ENCODE measurements at places on chromosomes 12 and 14.

DNA sequence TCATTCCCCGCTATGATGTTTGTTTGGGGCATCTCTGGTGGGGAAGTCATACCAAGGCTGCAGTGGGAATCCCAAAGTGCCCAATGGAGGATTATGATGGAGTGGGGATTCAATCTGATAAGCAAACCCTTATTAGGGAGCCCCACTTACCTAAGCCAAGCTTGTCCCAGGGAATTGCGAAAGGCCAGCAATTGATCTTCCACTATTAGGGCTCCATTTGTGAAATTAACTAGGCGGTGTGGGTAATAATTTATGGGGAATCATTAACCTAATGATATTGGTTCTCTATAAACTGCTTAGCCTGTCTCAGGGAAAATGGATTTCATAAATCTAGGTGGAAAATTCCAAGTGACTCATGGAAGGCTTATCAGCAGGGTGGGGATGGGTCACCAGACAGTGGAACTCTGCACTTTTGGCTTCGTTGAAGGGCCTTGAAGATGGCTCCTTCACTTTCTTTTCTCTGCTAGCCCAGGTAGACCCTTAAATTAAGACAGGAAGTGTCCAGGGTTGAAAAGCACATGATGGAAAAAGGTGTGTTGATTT is 113.0 kb upstream of the WSCD2 start:
- H3K27me3 ChIP-seq: no peaks in the 10 kb centered on the region
- H3K4me3 ChIP-seq: no peak overlapping the region
- H3K27ac ChIP-seq: no peak overlapping the region

- no peak overlapping the region for H3K4me3 ChIP-seq
- H3K27me3 ChIP-seq: no peaks in the 10 kb centered on the region
- H3K4me1 ChIP-seq: no peaks in the 10 kb centered on the region
- DNase-seq: no peak
- H3K36me3 ChIP-seq: no peaks in the 10 kb centered on the region
Observed at GRCh38 chr12:131102493-131102931, 148.8 kb downstream of the ADGRD1 start.

DNA sequence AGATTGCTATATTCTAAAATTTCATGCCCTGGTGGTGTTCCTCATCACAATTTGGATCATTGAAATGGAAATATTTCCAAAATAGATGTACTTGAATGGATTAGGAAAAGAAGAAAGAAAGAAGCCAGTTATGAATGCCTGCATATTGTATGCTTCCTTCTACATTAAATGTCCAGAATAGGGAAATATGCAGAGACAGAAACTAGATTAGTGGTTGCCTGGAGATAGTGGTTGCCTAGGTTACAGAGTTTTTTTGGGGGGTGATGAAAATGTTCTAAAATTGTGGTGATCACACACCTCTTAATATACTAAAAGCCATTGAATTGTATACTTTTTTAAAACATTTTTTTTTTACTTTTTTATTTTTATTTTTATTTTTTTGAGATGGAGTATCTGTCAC is 18.0 kb downstream of the TUBA1A start:
- no peak for DNase-seq
- no peaks in the 10 kb centered on the region for H3K27me3 ChIP-seq
- H3K27ac ChIP-seq: no peak overlapping the region
- H3K36me3 ChIP-seq: no peaks in the 10 kb centered on the region
- H3K4me3 ChIP-seq: no peak overlapping the region
- H3K4me1 ChIP-seq: no peaks in the 10 kb centered on the region

- DNase-seq: no peak
- no peaks in the 10 kb centered on the region for H3K4me1 ChIP-seq
- no peak overlapping the region for H3K4me3 ChIP-seq
- H3K27me3 ChIP-seq: no peaks in the 10 kb centered on the region
- H3K27ac ChIP-seq: no peak overlapping the region
- H3K36me3 ChIP-seq: no peaks in the 10 kb centered on the region
Observed at GRCh38 chr12:78038986-78039385, 208.3 kb downstream of the NAV3 start.

DNA sequence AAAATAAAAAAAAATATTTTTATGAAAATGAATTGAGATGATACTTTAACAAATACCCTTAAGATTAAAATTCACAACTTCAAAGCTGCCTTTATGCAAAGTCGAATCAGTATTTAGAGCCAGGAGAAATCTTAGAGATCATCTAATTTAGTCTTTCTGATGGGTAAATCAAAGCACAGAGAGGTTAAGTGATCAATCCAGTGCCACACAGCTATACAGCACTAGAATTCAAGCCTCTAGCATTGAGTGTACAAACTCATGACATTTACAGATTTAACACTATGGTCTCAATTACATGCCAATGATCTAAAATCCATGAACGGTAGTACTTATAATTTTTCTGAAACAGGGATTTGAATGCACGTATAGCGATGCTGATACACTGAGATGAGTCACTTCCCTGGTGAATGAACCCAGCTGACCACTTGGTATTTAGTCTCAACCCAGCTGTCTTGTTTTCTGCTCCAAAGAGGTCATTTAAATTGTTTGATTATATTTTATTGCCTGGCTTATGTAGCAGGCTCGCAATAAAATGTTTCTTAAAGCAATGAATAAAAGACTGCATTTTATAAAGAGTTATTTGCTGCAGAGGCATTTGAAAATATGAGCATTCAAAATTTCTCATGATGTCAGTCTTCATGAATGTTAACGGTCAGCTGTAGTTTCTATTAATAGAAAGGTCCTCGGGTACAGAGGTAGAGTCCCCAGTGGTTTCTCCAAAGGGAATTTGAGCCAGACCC is 152.4 kb upstream of the PRICKLE1 start:
- H3K27me3 ChIP-seq: no peaks in the 10 kb centered on the region
- H3K4me3 ChIP-seq: no peak overlapping the region
- H3K36me3 ChIP-seq: no peaks in the 10 kb centered on the region
- no peak for DNase-seq
- no peaks in the 10 kb centered on the region for H3K4me1 ChIP-seq

GRCh38 chr14:22791301-22791700 is 23.9 kb downstream of the SLC7A7 start:
- no peaks in the 10 kb centered on the region for H3K36me3 ChIP-seq
- DNase-seq: no peak
- peaks cover 7% of the 10 kb centered on the region for H3K27me3 ChIP-seq

GRCh38 chr12:45934956-45935355 is 55.4 kb downstream of the SCAF11 start:
- no peaks in the 10 kb centered on the region for H3K27me3 ChIP-seq
- no peak overlapping the region for H3K4me3 ChIP-seq
- H3K27ac ChIP-seq: no peak overlapping the region
- DNase-seq: no peak
- no peaks in the 10 kb centered on the region for H3K4me1 ChIP-seq
- H3K36me3 ChIP-seq: peaks cover 77% of the 10 kb centered on the region

DNA sequence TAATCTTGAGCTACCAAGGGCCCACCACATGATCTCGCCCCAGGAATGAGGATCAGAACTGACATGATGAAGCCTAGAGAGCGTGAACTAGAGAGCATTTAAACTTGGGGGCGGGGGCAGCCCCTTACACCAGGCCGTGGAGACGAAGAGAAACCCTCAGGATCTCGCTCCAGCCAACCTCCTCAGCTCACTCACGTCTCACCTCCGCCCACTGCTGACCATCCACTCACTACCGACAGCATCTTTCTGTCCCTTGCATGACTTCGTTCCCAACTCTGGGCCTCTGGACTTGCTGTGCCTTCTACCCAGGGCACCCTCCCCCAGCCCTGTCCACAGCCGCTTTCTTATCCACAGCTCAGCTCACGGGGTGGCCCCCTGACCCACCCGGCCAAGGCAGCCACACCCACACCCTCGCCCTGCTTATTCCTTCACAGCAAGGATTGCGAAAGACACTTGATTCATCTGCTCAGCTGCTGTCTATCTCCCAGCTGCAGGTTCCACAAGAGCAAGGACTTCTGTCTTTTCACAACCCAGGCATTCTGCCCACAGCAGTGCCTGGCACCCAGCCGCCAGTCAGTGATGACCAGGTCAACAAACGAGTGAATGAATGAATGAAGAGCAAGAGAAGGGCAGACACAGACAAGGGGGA is 6.4 kb downstream of the STX2 start:
- H3K36me3 ChIP-seq: no peaks in the 10 kb centered on the region
- no peak overlapping the region for H3K4me3 ChIP-seq
- peaks cover 13% of the 10 kb centered on the region for H3K4me1 ChIP-seq
- no peaks in the 10 kb centered on the region for H3K27me3 ChIP-seq
- no peak for DNase-seq

- no peak for DNase-seq
- no peak overlapping the region for H3K27ac ChIP-seq
- no peaks in the 10 kb centered on the region for H3K4me1 ChIP-seq
- H3K27me3 ChIP-seq: no peaks in the 10 kb centered on the region
Observed at GRCh38 chr12:90167518-90168208, 459.0 kb upstream of the ATP2B1 start.

DNA sequence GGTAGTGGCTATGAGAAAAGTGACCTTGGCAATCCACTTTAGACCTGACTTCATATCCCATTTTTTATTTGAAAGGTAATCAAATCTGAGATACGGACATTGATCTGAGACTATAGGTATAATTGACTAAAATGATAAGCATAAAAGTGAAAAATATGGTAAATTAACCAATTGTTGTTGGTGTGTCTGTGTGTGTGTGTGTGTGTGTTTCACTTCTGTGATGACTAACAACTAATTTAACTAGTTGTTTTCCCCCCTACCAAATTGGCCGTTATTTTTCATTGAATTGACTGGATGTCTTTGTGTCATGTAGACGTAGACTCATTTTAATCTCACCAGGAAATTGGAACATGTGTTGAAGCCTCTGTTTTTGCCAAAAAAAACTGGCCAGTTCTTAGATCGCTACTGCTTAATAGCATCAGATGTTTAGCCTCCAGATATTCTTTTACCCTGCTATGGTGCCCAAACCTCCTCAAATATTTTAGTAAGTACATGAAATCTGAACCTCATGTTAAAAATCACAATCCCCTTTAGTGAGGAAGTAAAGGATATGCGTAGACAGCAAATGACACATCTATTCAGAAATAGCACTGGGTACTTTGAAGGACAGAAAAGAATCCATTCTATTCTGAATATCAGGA is 395.0 kb downstream of the EGLN3 start:
- no peak overlapping the region for H3K27ac ChIP-seq
- H3K4me3 ChIP-seq: no peak overlapping the region
- peaks cover 24% of the 10 kb centered on the region for H3K27me3 ChIP-seq
- no peaks in the 10 kb centered on the region for H3K4me1 ChIP-seq

DNA sequence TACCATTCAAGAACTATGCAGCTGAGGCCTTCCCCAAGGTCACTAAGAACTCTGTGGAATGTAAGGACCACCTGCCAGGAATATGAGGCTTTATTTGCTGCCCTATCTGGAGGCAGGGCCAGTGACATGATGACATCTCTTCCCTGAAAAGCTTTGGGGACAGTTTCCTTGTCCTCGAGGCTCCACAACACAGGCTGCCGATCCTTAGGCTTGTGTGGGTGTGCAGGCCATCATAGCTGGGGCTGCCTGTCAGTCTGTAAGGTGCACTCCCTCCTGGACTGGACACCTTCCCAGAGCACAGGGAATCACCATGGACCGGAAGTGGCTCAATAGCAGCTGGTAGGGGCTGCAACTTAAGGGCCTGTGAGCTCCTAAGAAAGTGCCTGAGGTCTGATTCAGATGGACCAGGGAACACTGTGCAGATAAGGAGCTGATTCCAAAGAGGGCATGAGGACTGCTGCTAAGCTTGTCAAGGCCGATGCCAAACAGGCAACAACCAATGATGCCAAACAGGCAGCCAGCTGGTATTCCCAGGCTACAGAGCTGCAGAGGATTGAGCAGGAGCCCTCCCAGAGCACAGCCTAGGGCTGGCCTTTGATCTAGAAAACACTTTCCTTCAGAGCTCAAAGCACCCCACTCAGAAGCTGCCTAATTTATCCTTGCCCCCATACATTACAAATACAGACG is 84.3 kb downstream of the CRACR2A start:
- no peaks in the 10 kb centered on the region for H3K4me1 ChIP-seq
- no peak overlapping the region for H3K27ac ChIP-seq
- no peak for DNase-seq
- H3K4me3 ChIP-seq: no peak overlapping the region
- no peaks in the 10 kb centered on the region for H3K27me3 ChIP-seq

GRCh38 chr12:110543252-110543959 is 39.7 kb downstream of the PPTC7 start:
- H3K27me3 ChIP-seq: no peaks in the 10 kb centered on the region
- H3K4me1 ChIP-seq: no peaks in the 10 kb centered on the region
- H3K27ac ChIP-seq: no peak overlapping the region
- no peak overlapping the region for H3K4me3 ChIP-seq
- peaks cover 69% of the 10 kb centered on the region for H3K36me3 ChIP-seq

GRCh38 chr12:65949009-65949623 is 124.8 kb downstream of the HMGA2 start:
- H3K27ac ChIP-seq: no peak overlapping the region
- no peaks in the 10 kb centered on the region for H3K27me3 ChIP-seq
- H3K4me1 ChIP-seq: no peaks in the 10 kb centered on the region
- H3K36me3 ChIP-seq: no peaks in the 10 kb centered on the region
- DNase-seq: no peak
- no peak overlapping the region for H3K4me3 ChIP-seq

- H3K36me3 ChIP-seq: no peaks in the 10 kb centered on the region
- H3K4me3 ChIP-seq: no peak overlapping the region
- H3K4me1 ChIP-seq: no peaks in the 10 kb centered on the region
- no peak for DNase-seq
- no peak overlapping the region for H3K27ac ChIP-seq
Observed at GRCh38 chr12:47561746-47562145, 144.1 kb downstream of the RPAP3 start.

DNA sequence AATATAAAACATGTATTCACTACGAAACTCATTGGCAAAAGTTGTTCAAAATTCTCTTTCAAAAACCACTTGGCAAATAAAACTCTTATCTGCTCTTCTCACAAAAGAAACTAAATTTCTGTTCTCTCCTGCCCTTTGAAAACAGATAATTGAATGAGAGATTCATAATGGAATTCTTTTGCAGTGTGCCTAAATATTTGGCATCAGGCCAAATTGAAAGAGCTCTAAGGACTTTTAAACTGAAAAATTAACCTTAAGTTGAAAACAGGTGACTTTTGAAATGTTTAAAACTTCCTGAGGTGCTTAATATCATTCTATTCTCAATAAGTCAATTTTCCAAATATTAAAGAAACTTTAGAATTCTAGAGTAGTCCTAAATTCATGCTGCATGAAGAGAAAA is 136.4 kb downstream of the FSCB start:
- no peak overlapping the region for H3K27ac ChIP-seq
- DNase-seq: no peak
- H3K4me3 ChIP-seq: no peak overlapping the region
- H3K36me3 ChIP-seq: no peaks in the 10 kb centered on the region
- H3K4me1 ChIP-seq: no peaks in the 10 kb centered on the region

GRCh38 chr14:98197933-98198332 is 1074.1 kb downstream of the BCL11B start:
- no peaks in the 10 kb centered on the region for H3K27me3 ChIP-seq
- peak; percentile 35 for DNase-seq
- peaks cover 100% of the 10 kb centered on the region for H3K4me1 ChIP-seq
- peak overlapping the region; percentile 99 for H3K27ac ChIP-seq

- no peak overlapping the region for H3K4me3 ChIP-seq
- H3K27ac ChIP-seq: no peak overlapping the region
- no peaks in the 10 kb centered on the region for H3K27me3 ChIP-seq
- no peaks in the 10 kb centered on the region for H3K4me1 ChIP-seq
Observed at GRCh38 chr14:76250302-76250701, 98.6 kb downstream of the GPATCH2L start.

- H3K4me3 ChIP-seq: no peak overlapping the region
- H3K4me1 ChIP-seq: no peaks in the 10 kb centered on the region
- DNase-seq: peak; percentile 42
- H3K27ac ChIP-seq: no peak overlapping the region
- H3K36me3 ChIP-seq: no peaks in the 10 kb centered on the region
Observed at GRCh38 chr14:76456200-76456599, 80.3 kb downstream of the ESRRB start.

Data from DND-41 (cell line).